NCI-H1694 (cell line): ENCODE measurements at places on chromosomes 13 and 19.

DNA sequence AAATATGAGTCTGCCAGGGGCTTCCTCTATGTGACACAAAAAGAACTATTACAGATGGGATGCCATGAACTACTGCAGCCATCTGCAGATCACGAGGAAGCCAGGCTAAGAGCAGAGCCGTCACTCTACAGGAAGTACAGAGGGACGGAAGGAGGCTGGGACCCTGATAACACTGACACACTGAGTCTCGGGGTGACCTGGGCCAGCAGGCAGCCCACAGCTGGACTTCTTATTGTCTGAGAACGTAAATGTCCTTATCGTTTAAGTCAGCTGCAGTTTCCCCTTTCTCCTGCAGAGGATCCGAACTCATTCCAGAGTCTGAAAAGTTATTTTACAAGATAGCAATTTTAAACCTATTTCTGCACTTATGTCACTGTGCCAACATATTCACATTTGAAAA is 20.7 kb downstream of the PARP4 start:
- no peak for DNase-seq

DNA sequence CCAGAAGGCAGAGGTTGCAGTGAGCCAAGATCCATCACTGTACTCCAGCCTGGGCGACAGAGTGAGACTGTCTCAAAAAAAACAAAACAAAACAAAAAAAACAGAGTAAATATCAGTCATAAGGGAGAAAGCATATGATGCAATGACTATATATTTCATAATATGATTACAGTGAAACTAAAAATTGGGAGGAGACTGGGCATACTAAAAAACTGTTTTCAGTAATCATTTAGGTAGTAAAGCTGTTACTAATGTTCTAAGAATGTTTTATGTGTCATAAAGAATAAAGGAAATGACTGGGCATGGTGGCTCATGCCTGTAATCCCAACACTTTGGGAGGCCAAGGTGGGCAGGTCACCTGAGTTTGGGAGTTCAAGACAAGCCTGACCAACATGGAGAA is 15.9 kb downstream of the ZNF573 start:
- DNase-seq = no peak

GRCh38 chr13:53240401-53241025 is 211.9 kb downstream of the OLFM4 start:
- DNase-seq = no peak

- no peak for DNase-seq
Observed at GRCh38 chr13:76904507-76904906, 18.3 kb upstream of the KCTD12 start.

DNA sequence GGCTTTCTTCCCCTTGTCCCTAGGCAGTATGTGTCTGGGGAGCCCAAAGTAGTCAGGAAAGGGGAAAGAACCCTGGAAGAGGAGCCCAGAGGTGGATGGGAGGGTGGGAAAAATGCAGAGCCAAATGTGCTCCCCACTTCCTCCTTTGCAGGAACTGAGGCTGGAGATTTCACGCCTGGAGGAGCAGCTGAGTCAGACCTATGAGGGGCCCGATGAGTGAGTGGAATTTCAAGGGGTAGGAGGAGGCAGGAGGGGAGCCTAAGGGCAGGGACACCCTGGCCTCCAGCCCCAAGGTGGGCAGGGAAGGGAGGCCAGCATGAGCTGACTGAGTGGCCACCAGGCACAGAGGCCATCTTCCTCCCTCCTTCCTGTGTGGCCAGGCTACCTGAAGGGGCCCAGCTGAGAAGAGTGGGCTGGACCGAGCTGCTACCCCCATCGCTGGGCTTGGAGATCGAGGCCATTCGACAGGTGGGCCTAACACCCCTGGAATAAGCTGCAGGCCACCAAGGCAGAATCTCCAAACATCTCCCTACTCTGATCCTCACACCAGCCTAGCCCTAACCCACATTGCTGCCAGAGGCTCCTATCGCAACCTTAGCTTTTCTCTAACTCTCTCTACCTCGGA is 14.3 kb downstream of the PTH2 start:
- no peak for DNase-seq

- no peak for DNase-seq
Observed at GRCh38 chr19:13756210-13756609, 8.1 kb upstream of the MRI1 start.

GRCh38 chr13:26883613-26884257 is 123.1 kb upstream of the GPR12 start:
- no peak for DNase-seq

- no peak for DNase-seq
Observed at GRCh38 chr13:113616281-113616906, 31.8 kb downstream of the TFDP1 start.

DNA sequence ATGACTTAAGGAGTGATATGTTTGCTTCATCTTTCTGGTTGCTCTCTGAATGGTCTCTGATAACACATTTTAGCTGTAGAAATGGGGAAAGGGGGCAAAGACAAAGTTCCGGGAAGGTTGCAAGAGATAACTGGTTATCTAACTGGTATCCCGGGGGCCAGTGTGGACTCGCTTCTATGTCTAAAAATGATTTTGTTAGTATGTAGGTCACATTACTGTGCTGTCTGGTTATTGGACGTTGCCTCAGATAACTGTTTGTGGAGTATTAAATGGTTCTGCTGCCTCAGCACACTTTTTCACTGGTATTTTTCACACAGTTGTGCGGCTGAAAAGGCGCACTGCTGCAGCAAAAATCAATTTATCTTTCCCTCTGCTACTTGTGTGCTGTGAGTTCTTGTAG is 63.0 kb upstream of the ZNF536 start:
- DNase-seq = no peak

DNA sequence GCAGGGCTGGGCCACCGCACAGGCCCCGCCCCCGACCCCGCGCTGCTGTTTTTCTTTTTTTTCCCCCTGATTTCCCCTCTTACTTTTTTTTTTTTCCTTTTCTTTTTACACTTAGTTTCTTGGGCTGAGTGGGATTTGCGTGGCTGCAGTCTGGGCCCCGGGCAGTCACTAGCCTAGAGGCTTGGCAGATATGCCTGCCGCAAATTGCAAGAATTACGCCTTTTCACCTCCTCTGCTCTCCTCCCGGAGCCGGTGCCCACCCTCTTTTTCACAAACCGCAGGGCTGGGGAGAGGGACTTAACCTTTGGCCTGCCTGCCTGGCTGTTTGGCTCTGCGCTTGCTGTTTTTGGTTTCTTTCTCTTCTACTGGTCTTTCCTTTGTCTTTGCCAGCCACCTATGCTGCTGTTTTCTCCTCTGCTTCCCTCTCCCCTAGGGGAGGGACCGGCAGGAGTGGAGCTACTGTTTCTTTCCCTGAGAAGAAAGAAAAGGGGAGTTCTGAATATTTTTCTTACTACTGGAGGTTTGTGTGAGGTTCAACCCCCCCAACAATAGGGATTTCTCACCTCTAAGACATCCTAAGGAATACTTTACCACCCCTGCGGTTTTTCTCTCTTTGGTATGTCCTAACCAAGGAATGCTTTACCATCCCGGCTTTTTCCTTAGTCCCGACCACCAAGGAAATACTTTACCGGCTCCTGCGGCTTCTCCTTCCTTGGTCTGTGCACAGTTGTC is 11.0 kb downstream of the ZNF552 start:
- DNase-seq = no peak

DNA sequence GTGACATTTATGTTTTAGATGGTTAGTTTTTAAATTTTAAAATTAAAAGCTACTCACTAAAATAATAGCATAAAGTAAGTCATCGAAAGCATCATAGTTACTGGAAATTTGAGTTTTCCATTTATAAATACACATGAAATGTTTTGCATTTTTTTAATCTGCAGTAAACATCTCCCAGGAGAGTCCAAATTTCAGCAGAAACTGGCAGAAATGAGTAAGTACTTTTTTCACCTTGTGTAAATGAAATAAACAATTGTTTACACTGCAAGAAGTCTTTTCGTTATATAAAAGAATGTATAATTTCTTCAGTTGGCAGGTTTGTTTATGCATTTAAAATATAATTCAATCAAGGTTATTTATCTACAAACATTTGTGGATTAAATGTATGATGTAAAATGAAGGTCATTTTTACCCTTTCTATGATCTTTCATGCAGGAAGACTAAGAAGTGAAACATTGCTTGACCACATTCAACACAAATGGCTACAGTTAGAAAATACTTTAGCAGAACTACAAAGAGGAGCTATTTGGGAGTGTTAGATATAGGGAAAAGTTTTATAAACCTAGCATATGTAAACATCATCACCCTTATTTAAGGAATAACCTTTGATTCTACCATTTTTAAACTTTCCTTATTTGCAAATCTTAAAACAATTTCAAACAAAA is 55.6 kb downstream of the RCBTB2 start:
- DNase-seq = no peak

- no peak for DNase-seq
Observed at GRCh38 chr13:27533155-27533643, 82.8 kb upstream of the MTIF3 start.

DNA sequence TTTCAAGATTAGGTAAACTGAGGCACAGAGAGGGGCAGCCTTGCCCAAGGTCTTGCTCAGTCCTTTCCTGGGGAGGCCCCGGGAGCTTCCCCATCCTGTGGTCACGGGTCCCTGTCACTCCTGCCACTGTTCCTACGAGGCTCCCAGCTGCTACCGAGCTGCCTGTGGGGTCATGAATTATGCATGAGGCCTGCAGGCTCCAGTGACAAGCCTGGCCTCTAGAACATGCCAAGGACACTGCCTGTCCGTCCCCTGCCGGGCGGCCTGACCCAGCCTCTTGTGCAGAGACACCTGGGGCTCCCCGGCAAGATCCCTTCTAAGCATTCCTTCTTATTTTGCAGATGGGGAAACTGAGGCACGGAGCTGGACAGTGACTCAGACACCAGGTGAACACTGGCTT is 2.7 kb downstream of the FCHO1 start:
- DNase-seq = no peak

DNA sequence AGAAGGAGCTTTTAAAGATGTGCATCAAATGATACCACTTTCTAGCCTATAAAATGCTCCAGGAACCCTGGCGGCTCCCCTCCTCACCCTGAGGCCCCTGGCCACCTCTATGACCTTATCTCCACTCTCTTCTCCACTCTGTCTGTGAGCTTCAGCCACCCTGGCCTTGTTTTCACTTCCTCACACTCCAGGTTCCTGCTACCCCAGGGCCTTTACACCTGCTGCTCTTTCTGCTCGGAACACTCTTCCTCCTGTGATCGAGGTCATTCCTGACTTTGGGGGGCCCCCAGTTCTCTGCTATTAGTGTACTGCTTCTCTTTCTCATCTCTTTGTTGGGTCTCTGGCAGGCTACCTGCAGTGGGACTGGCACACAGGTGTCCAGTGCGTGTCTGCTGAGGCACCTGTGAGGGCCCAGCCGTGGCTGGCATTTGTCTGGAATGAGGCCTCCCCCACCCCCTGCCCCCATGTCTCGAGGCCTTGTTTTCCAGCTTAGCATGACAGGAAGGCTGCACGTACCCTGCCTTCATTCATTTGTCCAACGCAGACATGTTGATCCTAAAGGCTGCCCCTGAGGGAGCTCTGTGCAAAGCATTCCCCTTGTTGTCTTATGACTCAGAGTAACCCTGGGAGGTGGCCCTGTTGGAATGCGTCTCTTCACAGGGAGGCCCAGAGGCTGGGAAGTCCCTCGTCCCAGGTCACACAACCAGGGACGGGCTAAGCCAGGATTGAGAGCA is 2.3 kb downstream of the DDA1 start:
- DNase-seq = no peak

GRCh38 chr13:59991395-59991794 is 172.3 kb downstream of the DIAPH3 start:
- DNase-seq = no peak
